ENCODE measurements at places on chromosomes 16 and 17.

DNA sequence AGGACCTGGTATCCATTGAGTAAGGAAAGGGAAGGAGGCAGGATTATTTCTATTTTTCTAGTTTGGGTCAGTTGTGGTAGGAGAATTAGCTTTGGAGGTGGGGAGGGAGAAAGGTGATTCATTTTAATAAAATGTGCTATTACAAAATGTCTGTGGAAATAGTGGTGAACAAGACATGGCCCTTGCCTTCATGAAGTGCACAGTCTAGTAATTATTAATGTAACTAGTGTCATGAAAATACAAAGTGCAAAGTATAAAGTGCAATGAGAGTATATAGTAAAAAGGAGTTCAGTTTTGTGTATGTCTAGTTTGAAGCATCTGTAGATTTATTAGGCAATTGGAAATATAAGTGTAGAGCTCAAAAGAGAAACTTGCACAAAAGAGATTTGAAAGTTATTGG, 11.9 kb downstream of the NFATC3 start:
- DNase-seq, result no peak

- no peak for DNase-seq
Observed at GRCh38 chr16:50537533-50538290, 10.5 kb upstream of the NKD1 start.

DNA sequence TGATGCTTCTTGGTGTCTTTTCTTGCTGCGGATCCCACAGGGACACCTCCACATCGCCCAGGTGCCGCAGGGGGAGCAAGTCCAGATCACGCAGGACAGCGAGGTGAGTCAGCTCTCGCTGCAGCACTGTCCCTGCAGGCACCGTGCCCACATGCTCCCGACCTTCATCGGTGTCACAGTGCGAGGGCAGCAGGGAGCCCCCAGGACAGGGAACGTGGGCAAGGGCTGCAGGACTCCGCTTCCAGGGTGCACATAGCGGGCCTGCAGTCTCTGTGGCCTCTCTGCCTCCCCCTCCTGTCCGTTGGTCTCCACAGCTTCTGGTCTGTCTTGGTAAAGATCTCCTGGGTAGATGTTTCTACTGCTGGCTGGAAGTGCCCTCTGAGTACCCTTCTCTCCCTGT, 84.1 kb downstream of the BANP start:
- no peak for DNase-seq

DNA sequence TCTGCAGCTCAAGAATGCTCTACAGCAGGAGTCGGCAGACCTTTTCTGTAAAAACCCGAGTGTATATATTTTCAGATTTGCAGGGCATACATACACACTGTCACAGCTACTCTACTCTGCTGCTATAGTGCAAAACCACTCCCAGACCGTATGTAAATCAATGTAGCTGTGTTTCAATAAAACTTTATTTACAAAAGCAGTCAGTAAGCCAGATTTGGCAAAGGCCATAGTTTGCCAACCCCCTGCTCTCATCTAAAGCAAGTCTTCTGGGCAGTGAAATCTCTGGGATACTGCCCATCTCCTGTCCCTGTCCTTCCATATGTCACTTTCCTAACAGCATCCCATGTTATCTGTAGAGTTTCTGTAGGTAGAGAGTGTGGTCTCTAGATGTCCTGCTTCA, 57.2 kb upstream of the GSG1L start:
- DNase-seq, result no peak

- no peak for DNase-seq
Observed at GRCh38 chr16:26709175-26709574, 357.6 kb upstream of the C16orf82 start.

- no peak for DNase-seq
Observed at GRCh38 chr16:30786115-30786935, 680 bp downstream of the ZNF629 start.

GRCh38 chr16:23339787-23340186, 37.7 kb downstream of the SCNN1B start:
- peak; percentile 38 for DNase-seq
